Peyer's patch (tissue), 4 donors: ENCODE measurements at places on chromosomes 2 and 18.

GRCh38 chr2:192978395-192978794 is 783.7 kb upstream of the TMEFF2 start:
- no peak for DNase-seq

DNA sequence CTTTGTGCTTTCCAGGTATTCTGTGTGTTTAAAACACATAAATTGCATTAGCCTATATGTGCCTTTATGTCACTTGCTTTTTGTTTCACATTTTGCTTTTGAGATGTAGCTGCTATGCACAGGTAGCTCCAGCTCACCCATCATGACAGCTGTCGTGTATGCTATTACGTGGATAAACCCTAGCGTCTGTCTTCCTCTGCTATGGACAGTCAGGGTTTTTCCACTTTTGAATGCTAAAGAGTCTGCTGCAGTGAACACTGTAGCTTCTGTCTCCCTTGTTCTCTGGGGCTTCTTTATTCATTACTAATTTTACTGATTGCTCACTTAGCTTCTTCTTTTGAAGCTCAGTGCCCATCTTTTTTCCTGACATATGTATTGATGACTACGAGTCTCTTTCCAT is 24.7 kb upstream of the MBP start:
- DNase-seq, result no peak

GRCh38 chr2:172742931-172743540 is 7.4 kb downstream of the RAPGEF4 start:
- DNase-seq, result no peak

DNA sequence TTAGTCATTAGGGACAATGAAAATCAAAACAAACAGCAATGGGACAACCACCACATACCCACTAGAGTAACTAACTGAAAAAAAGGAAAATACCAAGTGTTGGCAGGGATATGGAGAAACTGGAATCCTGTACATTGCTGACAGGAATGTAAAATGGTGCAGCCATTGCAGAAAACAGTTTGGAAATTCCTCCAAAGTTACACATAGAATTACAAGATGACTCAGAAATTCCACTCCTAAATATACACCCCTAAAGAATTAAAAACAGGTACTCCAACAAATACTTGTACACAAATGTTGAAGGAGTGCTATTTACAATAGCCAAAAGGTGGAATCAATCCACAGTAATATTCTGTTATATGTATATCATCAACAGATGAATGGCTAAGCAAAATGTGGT is 110.9 kb downstream of the ROCK1 start:
- no peak for DNase-seq

DNA sequence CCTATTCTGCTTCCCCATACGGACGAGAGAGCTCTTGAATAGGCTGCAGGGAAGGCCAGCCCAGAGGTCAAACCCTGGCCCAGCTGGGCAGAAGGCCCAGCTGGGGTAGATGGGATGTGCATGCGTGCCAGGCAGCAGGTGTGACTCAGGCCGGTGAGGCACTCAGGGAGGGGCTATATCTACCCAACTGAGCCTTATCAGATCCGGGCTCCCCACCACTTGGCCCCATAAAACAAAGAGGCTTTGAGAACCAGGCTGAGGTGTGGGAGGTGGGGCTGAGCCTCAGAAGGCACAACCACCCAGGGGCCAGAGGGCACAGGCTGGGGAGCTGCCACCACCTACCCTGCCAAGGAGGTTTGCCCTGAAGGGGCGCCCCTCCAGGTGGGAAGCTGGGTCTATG is 8.0 kb upstream of the CFAP65 start:
- no peak for DNase-seq

- no peak for DNase-seq
Measured at GRCh38 chr2:84395820-84396219, 63.3 kb downstream of the SUCLG1 start.

DNA sequence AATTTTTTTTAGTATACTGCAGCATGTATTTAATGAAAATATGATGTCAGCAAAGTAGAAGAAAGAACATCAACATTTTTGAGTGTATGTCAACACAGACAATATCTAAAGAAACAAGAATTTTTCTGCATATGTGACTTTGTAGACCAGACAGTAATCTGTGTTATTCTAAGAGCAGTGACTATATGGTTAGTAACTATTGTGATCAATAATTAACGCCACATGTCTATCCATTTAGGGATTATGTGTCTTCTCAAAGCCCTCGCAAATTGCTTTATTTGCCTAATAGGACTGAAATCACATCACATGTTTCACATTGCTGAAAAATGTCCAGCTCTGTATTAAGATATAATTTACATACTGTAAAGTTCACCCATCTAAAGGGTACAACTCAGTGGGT is 107.8 kb downstream of the GFPT1 start:
- no peak for DNase-seq

GRCh38 chr2:74128206-74128605 is 19.5 kb downstream of the BOLA3 start:
- no peak for DNase-seq

DNA sequence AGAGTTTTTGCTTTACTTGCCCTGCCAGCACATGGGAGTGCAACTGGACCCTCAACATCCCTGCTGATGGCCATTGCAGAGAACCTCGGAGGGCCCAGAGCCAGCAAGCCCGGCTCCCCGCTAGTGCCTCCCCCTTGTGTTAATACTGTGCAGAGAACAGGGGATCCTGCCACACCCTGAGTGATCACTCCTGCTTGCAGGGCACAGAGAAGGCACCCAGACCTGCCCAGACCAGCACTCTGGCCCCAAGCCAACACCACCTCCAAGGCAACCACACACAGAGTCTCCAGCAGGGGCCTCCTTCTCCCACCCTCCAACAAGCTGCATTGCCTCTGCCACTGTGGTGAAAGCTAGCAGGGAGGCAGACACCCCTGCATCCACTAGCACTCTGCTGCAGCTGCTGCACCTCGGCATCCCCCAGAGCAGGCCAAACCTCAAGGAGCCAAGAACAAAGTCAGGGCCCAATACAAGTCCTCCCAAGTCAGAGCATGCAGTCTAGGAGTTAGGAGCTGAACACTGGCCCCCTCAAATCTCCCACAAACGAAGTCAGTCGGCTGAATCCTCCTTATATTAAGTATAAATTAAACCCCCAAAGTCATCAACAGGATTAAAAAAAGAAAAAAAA is 157.7 kb downstream of the CCDC178 start:
- no peak for DNase-seq

DNA sequence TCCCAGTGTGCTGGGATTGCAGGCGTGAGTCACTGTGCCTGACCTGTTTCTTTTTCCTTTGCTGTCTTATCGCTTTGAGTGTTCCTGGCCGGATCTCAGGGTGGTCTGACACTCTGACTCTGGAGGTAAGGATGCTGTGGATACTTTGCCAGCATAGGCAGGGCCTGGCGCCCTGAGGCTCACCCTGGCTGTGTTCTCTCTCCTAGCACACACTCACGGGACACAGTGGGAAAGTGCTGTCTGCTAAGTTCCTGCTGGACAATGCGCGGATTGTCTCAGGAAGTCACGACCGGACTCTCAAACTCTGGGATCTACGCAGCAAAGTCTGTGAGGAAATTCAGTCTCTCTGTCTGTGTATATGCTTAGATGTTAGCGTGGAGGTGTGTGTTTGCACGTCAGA is 18.0 kb upstream of the SAG start:
- no peak for DNase-seq

DNA sequence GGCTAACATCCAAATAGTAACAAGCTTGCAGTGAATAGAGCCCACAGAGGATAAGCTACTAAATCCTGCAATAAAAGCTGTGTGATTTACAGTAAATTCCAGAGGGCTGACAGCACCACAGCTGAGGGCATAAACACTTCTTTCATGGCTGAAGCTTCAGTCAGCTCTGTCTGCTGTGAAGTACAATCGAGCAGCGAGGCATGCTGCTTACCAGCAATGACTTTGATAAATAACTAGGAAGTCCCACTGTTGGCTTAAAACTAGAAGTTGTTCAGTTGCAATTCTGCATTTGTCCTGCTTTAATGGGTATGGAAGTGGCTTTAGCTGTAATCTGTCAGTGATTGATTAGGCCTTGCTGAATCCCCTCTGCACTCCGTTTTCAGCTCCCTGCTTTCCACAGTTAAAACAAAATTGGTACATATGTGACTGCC is 65.2 kb upstream of the FIGN start:
- no peak for DNase-seq

- no peak for DNase-seq
Measured at GRCh38 chr2:26144031-26144430, 28.9 kb upstream of the GAREM2 start.

DNA sequence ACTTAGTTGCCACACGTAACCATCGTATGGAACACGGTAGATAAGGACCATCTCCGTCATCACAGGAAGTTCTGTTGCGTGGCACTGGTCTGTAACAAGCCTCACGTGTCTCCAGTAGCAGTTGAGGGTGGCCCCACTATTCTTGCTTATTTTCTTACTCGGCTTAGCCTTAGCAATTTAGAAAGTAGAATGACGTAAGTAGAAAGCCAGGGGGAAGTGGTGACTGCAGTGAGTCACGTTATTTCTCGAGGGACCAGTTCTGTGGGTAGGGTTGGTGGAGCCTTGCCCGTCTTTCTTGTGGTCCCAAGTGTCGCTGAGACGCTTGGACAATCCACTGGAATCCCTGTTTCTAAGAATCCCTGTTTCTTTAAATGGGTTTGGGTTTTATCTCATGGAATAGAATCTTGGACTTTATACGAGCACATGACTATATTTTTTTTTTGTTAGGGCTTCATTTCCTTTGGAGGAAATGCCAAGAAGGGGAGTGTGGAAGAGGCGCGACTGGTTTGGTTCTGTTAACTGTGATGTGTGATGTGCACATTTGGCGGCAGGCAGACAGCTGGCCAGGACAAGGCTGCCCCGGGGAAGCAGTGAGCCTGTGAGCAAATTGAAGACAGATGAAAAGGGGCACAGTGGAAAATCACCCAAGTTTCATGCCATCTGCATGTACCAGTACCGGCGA is 96.2 kb downstream of the CABLES1 start:
- peak; percentile 89 for DNase-seq

- DNase-seq, result no peak
Measured at GRCh38 chr2:181725476-181725875, 45.2 kb upstream of the NEUROD1 start.

DNA sequence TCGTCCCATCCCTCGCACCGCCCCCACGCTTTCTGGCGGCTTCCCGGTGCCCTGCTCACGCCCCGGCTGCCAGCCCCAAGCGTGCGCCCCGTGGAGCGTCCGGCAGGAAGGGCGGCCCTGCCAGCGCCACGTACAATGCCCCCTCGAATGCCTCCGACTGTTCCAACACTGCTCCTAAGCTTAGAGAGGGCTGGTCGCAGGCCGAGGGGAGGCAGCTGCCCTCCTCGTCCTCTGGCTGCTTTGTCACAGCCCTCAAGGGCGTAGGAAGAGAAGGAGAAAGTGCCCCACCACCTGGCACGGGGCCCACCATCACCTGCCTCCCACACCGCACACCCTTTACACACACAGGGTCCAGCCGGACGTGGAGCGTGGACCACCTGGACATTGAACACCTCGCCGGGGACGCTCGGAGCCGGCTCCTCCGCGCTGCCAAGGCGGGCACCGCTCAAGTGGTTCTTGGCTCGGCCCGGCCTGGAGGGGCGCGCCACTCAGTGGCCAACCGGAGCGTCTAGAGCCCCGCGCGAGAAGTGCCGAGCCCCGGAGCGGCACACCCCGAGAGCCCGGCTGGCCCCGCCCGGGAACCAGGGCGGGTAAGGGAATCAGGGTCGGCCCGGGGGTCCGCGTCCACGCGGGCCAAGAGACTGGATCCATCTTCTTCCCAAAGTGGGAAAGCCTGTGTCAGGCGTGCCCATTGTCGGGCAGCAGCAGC is 830 bp downstream of the DNER start:
- no peak for DNase-seq

- DNase-seq, result no peak
Measured at GRCh38 chr18:39587586-39587985, 2022.0 kb upstream of the CELF4 start.

- peak; percentile 77 for DNase-seq
Measured at GRCh38 chr18:77056344-77057005, 76.1 kb downstream of the MBP start.

GRCh38 chr2:114127372-114127771 is 237.5 kb downstream of the ACTR3 start:
- no peak for DNase-seq

DNA sequence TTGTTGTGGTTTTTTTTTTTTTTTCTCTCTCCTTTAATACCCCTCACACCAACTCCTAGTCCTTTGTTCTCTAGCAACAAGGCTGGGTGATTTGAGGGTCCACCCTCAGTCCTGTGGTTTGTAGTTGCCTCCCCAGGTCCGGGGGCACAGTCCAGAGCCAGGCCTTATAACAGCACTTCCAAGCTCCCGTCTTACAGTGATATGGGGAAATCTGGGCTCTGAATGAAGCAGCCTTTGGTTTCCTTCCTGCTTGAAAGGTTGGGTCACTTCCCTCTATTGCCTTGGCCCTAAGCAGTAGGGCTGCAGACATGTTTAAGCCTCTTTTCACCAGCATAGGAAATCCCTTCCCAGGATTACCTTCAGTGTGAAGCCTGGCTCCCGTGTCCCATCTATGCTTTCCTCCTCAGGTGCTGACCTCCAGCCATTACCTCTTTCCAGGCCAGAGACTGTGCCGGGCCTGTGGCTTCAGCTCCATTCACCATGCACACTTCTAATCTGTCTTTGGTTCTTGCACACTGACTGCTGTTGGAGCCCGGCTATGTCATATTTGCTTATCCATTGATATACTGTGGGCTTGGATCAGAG is 21.2 kb upstream of the NTSR2 start:
- no peak for DNase-seq

DNA sequence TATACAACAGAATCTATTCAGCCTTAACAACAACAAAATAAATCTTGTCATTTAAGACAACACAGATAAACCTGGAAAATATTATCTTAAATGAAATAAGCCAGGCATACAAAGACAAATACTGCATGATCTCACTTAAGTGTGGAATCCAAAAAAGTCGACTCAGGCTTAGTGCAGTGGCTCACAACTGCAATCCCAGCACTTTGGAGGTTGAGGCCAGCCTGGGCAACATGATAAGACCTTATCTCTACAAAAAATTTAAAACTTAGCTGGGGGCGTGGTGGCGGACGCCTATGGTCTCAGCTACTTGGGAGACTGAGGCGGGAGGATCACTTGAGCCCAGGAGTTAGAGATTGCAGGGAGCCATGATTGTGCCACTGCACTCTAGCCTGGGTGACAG is 75.2 kb upstream of the RNU4ATAC start:
- DNase-seq, result no peak

DNA sequence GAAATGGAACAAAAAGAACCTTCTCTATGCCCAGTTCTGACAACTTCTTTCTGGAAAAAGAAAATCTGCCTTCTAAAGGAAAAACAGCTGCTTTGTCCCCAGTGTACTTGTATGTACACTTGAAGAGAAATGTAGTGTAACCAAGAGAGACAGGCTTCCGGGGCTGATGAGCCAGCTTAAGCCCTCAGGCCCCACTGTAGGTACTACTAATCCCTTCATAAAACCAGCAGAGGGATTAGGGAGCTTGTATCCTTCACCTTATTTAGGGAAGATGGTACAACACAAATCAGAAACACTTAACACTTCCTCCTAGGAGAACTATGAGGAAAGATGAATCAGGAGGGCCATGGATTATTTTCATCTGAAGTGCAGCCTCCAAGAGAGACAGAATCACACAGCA is 18.8 kb upstream of the SUCLG1 start:
- no peak for DNase-seq
